ENCODE measurements at places on chromosomes 5 and 9.

DNA sequence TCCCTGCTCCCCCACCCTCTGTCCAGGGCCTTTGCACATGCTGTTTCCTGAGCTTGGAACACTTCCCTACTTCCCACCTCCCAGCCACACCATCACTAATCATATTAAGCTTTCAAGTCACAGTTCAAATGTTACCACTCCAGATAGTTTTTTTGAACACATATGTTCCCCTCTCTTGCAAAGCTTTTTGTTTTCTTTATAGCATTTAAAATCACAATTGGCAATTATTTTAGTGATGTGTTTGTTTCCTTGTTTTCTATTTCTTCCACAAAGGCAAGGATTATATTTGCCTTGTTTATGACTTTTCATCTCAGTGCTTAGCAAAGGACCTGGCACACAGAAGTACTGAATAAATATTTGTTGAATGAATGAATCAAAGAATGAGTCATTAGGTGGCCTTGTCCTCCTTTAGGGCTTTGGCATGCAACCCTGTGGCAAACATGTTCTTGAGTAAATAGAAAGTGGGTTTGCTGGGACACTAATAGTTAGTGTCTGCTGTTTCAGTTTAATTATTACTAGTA lies 386.8 kb downstream of the FGF10 start:
- no peak for DNase-seq

DNA sequence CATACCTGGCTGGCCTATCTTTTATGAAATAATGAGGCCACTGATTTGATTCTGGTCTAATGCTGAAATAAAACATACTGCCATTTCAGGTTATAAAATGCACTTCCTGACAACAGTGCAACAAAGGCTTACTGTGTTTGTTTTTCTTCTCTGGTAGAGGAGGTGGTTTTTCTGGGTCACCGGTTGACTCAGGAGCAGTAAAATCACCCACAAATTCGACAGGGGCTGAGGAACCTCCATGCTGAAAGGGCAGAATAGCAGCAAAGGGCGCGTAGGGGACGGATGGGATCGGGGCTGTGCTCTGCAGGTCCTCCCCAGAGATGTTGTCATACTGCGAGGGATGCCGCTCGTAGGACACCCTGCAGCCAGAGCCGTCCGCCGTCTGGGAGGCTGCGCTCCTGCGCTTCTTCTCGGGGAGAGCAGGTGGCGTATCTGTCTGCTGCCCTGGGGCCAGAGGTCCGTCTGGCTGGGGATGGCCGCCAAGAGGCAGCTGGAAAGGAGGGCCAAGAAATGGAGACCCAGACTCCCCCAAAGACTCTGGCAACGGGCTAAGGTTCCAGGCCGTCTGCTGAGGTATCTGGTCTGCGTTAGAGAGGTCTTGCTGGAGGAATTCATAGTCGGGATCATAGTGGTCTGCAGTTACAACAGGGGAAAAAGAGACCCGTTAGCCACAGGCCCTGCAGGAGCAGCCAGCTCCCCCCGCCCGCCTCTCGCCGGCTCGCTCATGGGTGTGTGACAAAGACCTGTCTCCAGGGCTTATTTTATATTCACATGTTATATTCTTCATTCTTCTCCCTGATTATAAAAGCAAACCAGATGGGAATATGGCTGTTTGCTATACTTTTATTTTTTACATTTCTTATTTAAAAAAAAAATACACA lies 80.7 kb downstream of the PRRT1B start:
- no peak for DNase-seq

- DNase-seq = no peak
These were observed 24.0 kb upstream of the EPB41L4B start for GRCh38 chr9:109344866-109345265.

DNA sequence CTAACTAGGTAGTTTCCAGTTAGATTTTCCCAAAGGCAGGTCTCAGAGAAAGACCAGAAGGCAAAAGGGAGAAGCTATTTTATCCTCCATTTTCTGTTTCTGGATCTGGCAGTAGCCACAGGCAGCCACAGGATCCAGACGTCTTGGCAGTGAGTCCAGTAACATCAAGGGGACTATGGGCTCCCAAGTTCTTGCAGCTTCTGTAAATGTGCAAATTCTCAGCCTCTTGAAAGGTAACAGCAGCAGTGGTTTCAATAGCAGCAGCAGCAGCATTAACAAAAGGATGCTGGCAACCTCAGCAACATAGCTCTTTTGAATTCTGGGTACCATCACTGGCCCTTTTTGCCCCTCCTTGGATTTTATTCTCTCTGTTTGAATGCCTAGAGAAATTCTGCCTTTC lies 27.1 kb upstream of the IL33 start:
- DNase-seq = no peak

DNA sequence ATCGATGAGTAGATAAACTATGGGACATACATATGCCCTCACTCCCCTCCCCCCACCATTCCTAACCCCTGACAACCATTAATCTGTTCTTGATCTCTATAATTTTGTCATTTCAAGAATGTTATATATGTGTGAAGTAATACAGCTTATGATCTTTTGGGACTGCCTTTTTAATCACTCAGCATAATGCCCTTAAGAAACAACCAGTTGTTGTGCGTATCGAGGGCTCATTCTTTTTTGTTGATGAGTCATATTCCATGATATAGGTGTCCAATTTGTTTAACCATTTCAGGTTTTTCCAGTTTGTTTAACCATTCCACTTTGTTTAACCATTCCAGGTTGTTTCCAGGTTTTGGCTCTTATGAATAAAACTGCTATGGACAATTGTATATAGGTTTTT lies 75.6 kb downstream of the ARHGEF28 start:
- DNase-seq = no peak

GRCh38 chr9:35771075-35771433 lies 17.0 kb upstream of the MSMP start:
- DNase-seq = no peak

GRCh38 chr5:6803981-6804550 lies 90.8 kb downstream of the TENT4A start:
- no peak for DNase-seq

Data from NCI-H1105 treated with DMSO at 0.1 percent for 48 hours (cell line).